ENCODE measurements at places on chromosomes 6 and 20.

GRCh38 chr6:43570876-43571441, 4.9 kb downstream of the XPO5 start:
- no peak for DNase-seq

DNA sequence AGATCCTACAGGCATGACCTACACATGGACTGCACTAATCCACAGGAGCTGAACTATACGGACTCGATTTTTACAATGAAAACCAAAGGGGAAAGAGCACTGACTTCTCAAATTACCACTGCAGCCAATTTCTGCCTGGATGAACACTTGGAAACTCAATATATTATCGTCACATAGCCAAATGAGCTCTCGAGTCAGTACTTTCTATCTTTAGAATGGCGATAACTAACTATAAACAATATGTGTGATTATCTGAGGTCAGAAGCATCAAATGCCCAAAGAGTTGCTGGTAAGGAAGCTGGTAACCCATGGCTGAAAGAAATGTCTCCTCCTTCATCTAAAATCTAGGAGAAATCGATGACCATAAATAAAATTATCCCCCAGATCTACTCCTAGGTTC, 86.7 kb downstream of the KIF16B start:
- DNase-seq, result no peak

GRCh38 chr6:81067057-81067456, 685.4 kb downstream of the TENT5A start:
- no peak for DNase-seq

- DNase-seq, result no peak
Observed at GRCh38 chr6:23522792-23523547, 603.0 kb upstream of the NRSN1 start.

- no peak for DNase-seq
Observed at GRCh38 chr6:22333802-22334201, 37.0 kb upstream of the PRL start.

GRCh38 chr6:158050107-158050735, 68.6 kb downstream of the SYNJ2 start:
- DNase-seq, result no peak

DNA sequence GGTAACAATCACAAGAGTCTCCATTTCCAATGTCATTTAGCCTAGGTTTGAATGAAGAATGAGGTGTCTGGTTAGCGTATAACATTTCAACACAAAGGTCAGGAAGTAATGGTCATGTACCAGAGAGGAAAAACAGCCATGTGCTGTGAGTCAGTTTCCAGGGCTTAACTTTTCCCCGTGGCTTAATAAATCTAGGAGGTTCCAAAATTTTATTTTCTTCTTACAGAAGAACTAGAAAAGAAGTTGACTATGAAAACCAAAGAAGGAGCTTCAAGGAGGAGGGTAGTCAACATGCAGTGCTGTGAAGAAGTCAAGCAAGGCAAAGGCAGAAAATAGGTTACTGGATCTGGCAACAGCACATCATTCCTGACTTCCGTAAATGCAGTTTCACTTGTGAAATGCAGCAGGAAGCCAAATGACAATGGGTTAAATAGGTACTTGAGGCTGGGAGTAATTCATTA, 8.4 kb upstream of the GABRR2 start:
- DNase-seq, result no peak

DNA sequence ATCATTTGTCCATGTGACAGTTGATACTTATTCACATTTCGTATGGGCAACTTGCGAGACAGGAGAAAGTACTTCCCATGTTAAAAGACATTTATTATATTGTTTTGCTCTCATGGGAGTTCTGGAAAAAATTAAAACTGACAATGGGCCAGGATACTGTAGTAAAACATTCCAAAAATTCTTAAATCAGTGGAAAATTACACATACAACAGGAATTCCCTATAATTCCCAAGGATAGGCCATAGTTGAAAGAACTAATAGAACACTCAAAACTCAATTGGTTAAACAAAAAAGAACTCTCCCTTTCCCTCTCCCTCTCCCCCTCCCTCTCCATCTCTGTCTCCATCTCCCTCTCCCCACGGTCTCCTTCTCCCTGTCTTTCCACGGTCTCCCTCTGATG, 19.4 kb upstream of the EIF2S2 start:
- no peak for DNase-seq

Data from GM12891 (cell line).